ENCODE measurements at places on chromosomes 3 and 15. TPM values are rescaled to one million over a fixed set of nuclear protein-coding genes. Genes with fewer than 3 reads are reported as not detected.

DNA sequence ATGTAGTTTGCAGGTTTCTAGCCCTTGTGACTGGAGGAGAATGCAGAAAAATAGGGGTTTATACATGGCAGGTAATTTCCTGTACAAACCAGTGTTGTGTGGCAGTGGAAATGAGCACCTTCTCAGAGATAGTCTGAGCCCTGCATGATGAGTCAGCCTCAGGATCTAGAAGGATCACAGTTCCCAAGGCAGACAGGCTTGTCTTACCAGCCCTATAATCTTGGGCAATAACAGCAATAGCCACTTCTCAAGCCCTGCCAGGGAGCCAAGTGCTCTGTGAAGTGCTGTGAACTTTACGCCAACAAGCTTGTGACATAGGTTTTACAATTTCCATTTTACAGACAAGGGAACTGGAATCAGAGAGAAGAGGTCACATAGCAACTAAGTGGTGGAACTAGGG is 89.4 kb downstream of the CD47 start:
- no peak for DNase-seq

DNA sequence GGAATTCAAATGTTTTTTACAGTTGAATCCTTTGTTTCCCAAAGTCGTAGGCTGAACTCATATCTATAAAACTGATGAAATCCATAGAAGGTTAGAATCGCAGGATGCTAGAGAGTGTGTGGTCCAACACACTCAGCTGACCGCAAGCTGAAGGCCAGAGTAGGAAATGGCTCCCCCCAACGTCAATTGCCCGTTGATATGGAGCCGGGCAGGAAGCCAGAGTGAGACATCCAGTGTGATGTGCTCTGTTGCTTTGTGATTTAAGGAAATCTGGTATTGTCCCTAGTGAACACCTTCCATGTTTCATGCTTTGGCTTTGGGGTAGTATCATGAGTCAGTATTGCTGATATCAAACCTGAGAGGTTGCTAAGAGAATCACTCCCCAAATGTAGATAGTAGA is 5.8 kb upstream of the MEX3B start:
- DNase-seq, result no peak

- DNase-seq, result no peak
Measured at GRCh38 chr3:23277688-23278087, 74.6 kb downstream of the UBE2E2 start.

- no peak for DNase-seq
Measured at GRCh38 chr3:171488479-171488878, 28.3 kb upstream of the TNIK start.

DNA sequence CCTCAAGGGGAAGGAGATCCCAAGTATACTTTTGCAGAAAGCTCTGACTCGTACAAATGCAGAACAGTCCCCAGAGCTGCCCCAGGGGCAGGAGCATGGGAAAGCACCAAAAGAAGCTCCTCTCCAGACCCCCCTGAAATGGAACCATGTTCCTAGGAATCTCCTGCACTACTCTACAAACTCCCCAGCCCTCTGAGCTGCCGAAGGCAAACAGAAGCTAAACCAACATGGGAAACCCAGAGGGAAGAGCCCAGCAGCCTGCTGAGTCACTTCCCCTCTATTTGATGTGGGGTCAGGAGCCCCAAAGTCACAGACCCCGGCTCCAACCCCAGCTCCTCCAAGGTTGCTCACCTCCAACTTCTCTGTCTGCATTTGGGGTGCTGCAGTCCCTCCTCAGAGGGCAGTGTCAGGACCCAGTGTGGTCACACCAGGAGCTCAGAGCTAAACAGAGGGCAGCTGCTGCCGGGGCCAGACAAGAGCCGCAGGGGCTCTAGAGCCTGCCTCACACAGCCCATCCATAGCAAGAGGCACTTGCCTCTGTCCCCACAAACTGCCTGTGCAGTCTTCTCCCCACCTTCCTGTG is 3.8 kb upstream of the PLXNA1 start:
- DNase-seq, result no peak

DNA sequence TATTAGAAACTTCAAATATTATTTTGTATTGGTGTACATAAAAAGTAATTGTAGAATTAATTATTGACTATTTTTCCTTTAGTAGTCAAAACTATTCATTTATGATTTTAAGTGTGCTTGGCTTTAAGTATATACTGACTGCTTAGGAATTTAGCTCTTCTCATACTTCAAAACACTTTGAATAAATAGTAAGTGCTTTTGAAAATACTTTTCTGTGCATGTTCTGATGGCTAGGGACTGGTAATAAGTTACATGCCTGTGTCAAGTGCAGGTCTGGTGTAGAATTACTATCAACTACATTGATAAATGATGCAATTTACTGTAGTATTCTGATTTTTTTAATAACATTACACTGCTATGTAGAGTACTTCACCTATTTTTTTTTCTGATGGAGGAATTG is 397.6 kb upstream of the SGO1 start:
- no peak for DNase-seq

DNA sequence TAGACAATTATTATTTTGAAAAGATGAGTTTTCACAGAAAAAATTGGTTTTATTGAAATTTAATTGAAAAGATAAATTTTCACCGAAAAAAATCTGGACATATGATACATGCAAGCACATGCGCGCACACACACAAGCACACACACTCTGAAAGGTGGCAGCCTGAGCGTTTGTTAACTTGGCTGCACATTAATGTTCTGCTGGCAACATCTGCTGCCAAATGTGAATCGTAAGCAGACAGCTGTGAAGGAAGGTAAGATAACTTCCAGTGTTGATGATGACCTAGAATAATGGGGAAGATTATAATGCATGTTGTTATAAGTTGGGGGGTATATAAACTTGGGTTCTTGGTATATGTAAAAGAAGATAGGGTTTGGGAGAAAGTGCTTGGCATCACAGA is 18.4 kb upstream of the CMTM7 start:
- no peak for DNase-seq

DNA sequence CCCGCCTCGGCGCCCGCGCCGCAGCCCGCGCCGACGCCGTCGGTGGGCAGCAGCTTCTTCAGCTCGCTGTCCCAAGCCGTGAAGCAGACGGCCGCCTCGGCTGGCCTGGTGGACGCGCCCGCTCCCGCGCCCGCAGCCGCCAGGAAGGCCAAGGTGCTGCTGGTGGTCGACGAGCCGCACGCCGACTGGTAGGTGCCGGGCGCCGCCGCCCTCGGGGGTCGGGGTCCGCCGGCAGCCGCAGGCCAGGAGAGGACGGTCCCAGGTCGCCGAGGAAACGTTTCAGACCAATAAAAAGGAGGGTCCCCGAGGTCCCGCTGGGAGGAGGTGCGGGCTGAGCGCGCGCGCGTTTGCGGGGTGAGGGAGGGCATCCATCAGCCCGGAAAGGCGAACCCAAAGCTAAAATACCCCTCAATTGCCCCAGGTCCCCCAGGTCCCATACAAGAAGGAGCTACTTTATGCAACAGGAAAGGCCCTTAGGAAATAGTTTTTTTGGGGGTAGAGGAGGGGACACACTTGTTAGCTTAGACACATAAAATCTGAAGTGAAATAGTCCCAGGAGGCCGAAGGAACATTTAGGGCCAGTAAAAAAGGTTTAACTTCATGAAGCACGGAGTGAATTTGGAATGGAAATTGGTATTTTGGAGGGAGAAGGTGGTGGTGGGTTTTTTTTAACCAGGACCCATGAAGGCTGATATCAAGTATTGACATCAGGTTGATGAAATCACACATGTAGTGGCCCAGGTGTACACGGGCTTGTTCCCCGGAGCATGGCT is 739 bp downstream of the SYN2 start:
- no peak for DNase-seq

GRCh38 chr3:157526036-157526435 is 22.8 kb upstream of the VEPH1 start:
- DNase-seq, result no peak

GRCh38 chr15:75454471-75455378 is 3.2 kb upstream of the SIN3A start:
- no peak for DNase-seq

DNA sequence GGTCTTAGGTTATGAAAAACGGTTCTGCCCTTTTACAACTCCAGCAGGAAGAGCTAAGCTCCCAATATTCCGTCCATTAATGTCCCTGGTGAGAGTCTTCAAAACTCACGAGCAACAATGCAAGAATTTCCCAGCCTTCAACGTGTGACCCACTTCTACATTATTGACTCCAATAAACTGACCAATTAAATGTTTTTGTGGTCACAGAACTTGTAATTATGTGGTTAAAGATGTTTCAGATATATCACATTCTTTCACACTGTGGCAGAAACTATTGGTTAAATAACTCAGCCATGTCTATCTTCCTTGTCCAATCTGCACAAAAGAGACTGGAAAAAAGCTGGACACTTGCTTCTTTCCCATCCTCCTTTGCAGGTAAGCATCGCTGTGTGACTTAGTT is 286.6 kb upstream of the ADAMTS9 start:
- DNase-seq, result no peak

DNA sequence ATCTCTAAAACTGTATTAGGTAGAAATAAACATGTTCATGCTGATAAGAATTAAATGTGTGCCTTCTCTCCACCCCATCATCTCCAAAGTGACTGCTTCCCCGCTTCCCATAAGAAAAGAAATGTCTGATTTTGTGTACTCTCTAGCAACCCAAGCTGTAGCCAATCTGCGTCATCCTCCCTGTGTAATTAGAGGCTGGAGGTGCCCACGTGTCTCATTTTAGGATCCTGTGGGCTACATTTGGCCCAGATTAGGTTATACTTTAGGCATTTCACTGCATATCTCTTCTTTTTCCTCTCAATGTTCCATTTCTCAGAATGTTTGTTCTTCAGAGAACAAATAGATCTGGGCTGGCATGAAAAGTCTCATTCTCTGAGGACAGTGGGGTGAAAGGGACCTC is 19.3 kb upstream of the ZNF148 start:
- DNase-seq, result no peak

Gene FGF7
- 32.7 TPM for total RNA-seq

Gene CHRFAM7A
- 0.48 TPM for total RNA-seq

Gene ATG3
- 41.9 TPM for total RNA-seq

Gene IGSF11
- total RNA-seq, result 7.7 TPM

Gene ZDHHC3
- total RNA-seq, result 53.7 TPM

Gene TBC1D5
- total RNA-seq, result 92.2 TPM

Gene KAT2B
- total RNA-seq, result 52.5 TPM

Gene PCOLCE2
- 16.1 TPM for total RNA-seq

Data from umbilical cord (tissue), 2 donors.